Testis (tissue), 5 donors: ENCODE measurements at places on chromosomes 3 and 15. TPM values are rescaled to one million over a fixed set of nuclear protein-coding genes. Genes with fewer than 3 reads are reported as not detected.

GRCh38 chr3:144511346-144511745 lies 539.7 kb downstream of the DIPK2A start:
- no peak overlapping the region for H3K27ac ChIP-seq
- DNase-seq, result no peak
- no peak overlapping the region for H3K4me3 ChIP-seq
- H3K27me3 ChIP-seq, result no peaks in the 10 kb centered on the region
- no peaks in the 10 kb centered on the region for H3K36me3 ChIP-seq
- no peaks in the 10 kb centered on the region for H3K4me1 ChIP-seq

Gene DTX3L
- total RNA-seq, result 8.7 TPM

Gene EHD4
- 10.2 TPM for total RNA-seq

GRCh38 chr3:182303169-182303568 lies 490.1 kb upstream of the ATP11B start:
- no peak for DNase-seq
- no peaks in the 10 kb centered on the region for H3K27me3 ChIP-seq
- no peak overlapping the region for H3K27ac ChIP-seq
- no peaks in the 10 kb centered on the region for H3K36me3 ChIP-seq
- H3K4me1 ChIP-seq, result no peaks in the 10 kb centered on the region
- no peak overlapping the region for H3K4me3 ChIP-seq

DNA sequence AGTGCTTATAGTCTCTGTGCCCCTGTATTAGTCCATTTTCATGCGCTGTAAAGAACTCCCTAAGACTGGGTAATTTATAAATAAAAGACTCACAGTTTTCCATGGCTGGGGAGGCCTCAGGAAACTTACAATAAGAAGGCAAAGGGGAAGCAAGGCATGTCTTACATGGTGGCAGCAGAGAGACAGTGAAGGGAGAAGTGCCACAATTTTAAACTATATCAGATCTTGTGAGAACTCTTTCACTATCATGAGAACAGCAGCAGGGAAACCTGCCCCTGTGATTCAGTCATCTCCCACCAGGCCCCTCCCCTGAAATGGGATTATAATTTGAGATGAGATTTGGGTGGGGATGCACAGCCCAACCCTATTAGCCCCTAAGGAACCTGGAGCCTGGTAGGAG lies 243.2 kb downstream of the EDEM1 start:
- no peak for DNase-seq
- no peak overlapping the region for H3K27ac ChIP-seq
- H3K27me3 ChIP-seq, result no peaks in the 10 kb centered on the region
- H3K4me1 ChIP-seq, result no peaks in the 10 kb centered on the region

- no peak overlapping the region for H3K27ac ChIP-seq
- H3K4me3 ChIP-seq, result no peak overlapping the region
- H3K27me3 ChIP-seq, result no peaks in the 10 kb centered on the region
- no peaks in the 10 kb centered on the region for H3K4me1 ChIP-seq
- H3K36me3 ChIP-seq, result no peaks in the 10 kb centered on the region
- no peak for DNase-seq
Measured at GRCh38 chr3:111392894-111393398, 149.1 kb upstream of the CD96 start.

DNA sequence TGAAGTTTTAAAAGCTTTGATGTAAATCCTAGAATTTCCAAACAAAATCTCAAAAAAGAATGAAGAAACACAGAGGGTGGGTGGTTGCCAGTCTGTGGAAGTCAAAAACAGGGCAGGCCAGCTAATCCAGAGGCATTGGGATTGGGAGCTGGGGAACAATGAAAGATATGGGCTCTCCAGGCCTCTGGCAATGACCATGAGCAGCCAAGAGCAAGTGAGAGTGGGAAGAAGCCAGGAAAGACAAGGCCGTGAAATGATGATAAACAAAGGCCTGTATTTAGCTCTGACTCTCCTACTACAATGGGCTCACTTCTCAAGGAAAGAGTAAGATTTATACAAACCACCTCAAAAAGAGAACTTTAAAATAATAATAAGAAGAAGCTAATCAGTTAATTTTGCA lies 248.5 kb downstream of the ZMAT3 start:
- H3K27me3 ChIP-seq, result no peaks in the 10 kb centered on the region
- no peak overlapping the region for H3K4me3 ChIP-seq
- peaks cover 9% of the 10 kb centered on the region for H3K4me1 ChIP-seq

Gene GOLGA8T
- 9.0 TPM for total RNA-seq

- DNase-seq, result no peak
- no peaks in the 10 kb centered on the region for H3K4me1 ChIP-seq
- no peak overlapping the region for H3K27ac ChIP-seq
- H3K27me3 ChIP-seq, result no peaks in the 10 kb centered on the region
- H3K36me3 ChIP-seq, result no peaks in the 10 kb centered on the region
Measured at GRCh38 chr3:174431717-174432116, 427.4 kb upstream of the NAALADL2 start.

Gene KY
- 0.71 TPM for total RNA-seq

DNA sequence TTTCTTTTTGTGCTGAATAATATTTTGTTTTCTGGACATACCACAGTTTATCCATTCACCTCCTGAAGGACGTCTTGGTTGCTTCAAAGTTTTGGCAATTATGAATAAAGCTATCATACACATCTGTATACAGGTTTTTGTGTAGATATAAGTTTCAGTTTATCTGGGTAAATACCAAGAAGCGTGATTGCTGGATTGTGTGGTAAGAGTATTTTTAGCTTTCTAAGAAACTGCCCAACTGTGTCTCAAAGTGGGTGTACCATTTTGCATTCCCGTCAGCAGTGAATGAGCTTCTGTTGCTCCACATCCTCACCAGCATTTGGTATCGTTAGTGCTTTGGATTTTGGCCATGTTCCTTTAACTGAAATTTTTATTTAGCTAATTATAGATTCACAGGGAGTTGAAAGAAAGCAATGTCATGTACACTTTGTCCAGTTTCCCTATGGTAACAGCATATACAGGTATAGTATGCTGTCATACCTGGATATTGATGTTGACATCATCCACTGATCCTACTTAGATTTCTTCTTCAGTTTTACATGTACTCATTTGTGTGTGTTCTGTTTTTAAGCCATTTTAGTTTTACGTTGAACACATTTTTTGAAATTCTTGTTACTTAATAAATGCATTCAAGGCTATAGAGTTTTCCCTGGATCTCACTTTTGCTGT lies 11.9 kb downstream of the ARID3B start:
- no peak overlapping the region for H3K27ac ChIP-seq
- H3K27me3 ChIP-seq, result no peaks in the 10 kb centered on the region
- H3K4me3 ChIP-seq, result no peak overlapping the region

Gene C3orf33
- total RNA-seq, result 9.3 TPM

GRCh38 chr3:1703169-1703568 lies 395.5 kb upstream of the CNTN4 start:
- no peak overlapping the region for H3K4me3 ChIP-seq
- no peaks in the 10 kb centered on the region for H3K27me3 ChIP-seq
- H3K4me1 ChIP-seq, result no peaks in the 10 kb centered on the region
- DNase-seq, result no peak
- H3K27ac ChIP-seq, result no peak overlapping the region
- H3K36me3 ChIP-seq, result no peaks in the 10 kb centered on the region

Gene CCR2
- total RNA-seq, result not detected
